ENCODE measurements at places on chromosomes 11 and 22.

GRCh38 chr22:40472051-40472450, 101.7 kb downstream of the SGSM3 start:
- DNase-seq: no peak

- no peak for DNase-seq
Measured at GRCh38 chr11:106391771-106392420, 314.4 kb downstream of the AASDHPPT start.

DNA sequence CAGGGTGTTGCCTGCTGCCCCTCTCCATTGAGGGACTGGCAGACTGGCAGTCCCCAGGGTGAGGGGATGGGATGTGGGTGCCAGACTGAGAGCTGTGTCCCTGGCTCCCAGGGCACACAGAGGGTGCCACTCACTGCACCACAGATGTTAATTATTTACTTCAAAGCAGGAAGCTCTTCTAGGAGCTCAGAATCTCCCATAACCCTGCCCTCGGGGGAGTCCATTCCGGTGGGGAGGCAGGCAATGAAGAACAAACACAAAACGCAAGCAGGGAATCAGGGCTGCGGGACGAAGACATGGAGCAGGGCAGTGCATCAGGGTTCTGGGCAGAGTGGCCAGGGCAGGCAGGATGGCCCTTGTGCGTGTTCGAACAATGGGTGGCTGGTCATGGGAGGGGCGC, 24.4 kb upstream of the FLRT1 start:
- no peak for DNase-seq

GRCh38 chr11:76163289-76163880, 42.9 kb downstream of the WNT11 start:
- no peak for DNase-seq

DNA sequence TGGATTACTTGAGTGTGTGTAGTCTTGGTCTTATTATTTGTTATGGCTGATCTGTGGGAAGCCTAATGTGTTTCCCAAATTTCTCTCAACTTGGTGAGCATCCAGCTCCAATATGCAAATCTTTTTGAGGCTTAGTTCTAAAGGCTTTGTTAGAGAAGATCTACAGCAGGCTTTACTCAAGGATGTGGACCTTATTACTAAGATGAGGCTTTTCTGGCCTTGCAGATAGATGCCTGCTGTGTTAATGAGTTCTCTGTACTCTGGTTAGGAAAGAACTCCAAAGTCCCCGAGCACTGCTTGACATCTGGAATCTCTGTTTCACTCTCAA, 24.1 kb downstream of the MYEOV start:
- no peak for DNase-seq

DNA sequence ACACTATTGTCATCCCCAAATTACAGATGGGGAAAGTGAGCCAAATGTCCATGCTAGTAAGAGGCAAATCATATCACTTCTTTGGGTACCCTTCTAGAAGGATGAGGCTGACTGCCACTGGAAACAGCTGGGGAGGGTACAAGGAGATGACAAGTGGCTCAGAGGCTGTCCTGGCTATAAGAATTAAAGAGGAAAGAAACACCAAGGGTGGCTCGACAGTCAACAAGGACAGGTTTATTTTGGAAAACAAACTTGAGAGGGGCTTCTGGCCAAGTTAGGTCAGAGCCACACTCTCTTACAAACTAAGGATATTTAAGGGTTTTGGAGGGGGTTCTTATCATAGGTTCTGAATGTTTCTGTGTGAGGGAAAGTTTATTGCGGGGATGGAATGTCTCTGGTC, 2.1 kb upstream of the MIF start:
- no peak for DNase-seq

- no peak for DNase-seq
Measured at GRCh38 chr11:60349990-60350389, 22.9 kb downstream of the MS4A6E start.

- no peak for DNase-seq
Measured at GRCh38 chr22:39839917-39840510, 53.5 kb downstream of the ENTHD1 start.

GRCh38 chr11:125228993-125229392, 64.4 kb downstream of the PKNOX2 start:
- no peak for DNase-seq

- no peak for DNase-seq
Measured at GRCh38 chr11:26878959-26879581, 114.8 kb upstream of the FIBIN start.

- no peak for DNase-seq
Measured at GRCh38 chr11:47550288-47551047, 2.5 kb downstream of the CELF1 start.

- DNase-seq: no peak
Measured at GRCh38 chr11:17721242-17721999, 2.0 kb downstream of the MYOD1 start.

- DNase-seq: no peak
Measured at GRCh38 chr11:1300569-1301187, 8.8 kb downstream of the TOLLIP start.

DNA sequence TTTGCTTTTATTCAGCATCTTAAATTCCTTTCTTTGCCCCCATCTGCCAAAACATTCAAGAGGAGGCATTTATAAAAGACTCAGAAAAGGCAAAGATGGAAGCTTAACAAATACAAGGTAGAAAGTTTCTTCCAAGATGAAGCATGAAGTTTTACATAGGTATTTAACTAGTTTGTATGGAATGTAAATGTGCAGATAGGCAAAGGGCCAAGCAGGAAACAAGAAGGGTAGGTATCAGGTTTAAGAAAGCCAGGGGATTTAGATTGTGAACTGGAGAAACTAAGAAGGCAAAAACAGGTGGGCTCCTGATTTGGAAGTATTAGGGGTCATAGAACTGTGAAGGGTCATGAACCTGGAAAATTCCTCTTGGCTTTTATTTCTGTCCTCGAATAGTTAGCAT, 62.6 kb downstream of the PPP2R1B start:
- no peak for DNase-seq

DNA sequence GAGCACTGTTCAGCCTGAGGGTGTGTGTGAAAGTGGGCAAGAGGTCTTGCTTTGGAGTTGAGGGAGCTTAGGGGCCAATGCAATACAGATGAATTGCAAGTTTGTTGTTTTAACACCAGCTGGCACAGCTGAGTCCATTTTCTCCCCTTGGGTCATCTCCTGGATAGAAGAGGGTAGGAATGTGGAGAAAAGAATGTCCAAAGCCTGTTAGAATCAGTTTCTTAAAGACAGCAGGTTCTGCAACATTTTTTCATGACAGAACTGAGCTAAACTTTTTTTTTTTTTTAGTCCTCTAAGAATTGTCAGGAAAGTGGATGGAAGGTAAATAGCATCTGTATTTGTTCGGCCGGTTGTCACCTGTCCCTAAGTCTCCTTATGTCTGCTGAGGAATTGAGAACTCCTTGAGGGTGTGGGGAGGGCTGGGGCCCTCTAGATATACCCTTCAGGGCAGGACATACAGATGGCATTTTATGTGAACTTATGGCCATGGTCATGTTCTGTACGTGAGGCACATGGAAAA, 211.1 kb upstream of the CADM1 start:
- no peak for DNase-seq

GRCh38 chr11:63877658-63878241, 38.8 kb downstream of the MARK2 start:
- DNase-seq: no peak

GRCh38 chr11:73866586-73866996, 10.1 kb downstream of the COA4 start:
- peak; percentile 39 for DNase-seq

- DNase-seq: no peak
Measured at GRCh38 chr11:75570559-75571139, 8.6 kb downstream of the SERPINH1 start.

- no peak for DNase-seq
Measured at GRCh38 chr11:34276352-34276864, 81.4 kb downstream of the ABTB2 start.

- peak; percentile 77 for DNase-seq
Measured at GRCh38 chr11:89458716-89459115, 32.5 kb downstream of the NOX4 start.

- DNase-seq: no peak
Measured at GRCh38 chr11:111331711-111332479, 33.5 kb downstream of the POU2AF3 start.

DNA sequence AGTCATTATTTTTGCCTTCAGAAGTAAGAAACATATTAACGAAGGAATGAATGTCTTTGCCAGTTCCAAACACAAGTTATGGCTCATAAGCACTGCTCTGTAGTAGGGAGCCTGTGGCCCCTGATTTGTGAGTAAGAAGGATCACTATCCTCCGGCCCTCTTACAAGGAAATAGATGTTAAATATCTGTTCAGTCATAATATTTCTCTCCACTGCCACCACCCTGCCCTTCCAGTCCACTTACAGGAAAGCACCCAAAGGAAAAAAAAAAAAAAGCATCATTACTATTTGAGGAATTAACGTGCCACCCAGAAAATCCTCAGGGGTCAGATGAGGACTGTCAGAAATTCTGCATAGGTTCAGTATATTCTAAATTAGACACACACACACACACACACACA, 123.4 kb downstream of the ETS1 start:
- DNase-seq: no peak

DNA sequence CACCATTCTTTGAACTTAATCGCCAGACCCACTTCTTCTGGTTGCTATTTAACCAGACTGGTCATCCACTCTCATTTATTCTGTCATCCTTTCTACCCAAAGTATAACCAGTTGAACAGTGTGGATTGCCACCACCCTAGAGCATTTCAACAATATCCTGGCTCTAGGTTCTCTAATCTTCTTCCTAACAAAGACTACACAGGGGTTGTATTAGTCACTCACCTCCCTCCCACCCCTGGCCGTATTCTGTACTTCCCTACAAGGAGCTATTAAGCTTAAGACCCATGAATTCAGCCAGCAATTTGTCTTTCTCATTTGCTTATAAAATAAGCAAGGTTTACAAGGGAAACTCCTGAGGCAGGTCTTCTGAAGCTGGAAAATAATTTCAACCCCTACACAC, 46.9 kb upstream of the CEP126 start:
- DNase-seq: no peak

DNA sequence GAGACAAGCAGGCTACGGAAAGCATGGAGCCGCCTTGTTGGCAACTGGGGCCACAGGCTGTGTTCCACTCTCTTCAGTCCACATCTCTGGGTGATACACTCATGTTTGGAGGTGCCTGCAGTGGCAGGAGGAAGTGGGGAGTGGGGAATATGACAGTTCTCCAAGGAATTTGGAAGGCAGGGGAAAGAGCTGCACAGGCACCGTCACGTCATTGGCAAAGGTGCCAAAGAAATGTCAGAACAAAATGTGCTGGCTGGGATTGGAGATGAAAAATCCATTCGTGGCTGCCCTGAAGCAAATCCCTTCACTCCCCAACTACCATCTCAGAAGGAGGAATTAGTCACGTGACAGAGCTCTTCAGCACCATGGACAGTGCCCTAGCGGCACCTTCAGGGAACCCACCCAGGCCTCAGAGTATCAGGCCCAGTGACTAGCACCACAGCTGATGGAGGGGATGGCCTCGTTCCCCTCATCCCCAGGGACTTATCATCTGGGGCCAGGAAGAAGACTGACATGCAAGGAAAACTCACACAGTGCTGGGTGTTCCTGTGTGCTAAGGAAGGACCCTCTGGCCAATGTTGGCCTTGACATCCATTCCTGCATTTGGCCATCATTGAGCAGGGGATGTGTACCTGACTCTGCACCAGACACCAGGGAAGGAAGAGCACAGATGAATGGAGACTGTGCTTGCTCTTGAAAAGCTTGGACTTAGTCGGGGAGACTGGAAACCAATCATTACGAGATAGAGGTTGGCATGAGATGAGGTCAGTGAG, 48.5 kb upstream of the PRDM11 start:
- no peak for DNase-seq

GRCh38 chr22:19420321-19420720, 11.2 kb downstream of the HIRA start:
- no peak for DNase-seq

GRCh38 chr11:64324692-64325469, 7.0 kb downstream of the PRDX5 start:
- no peak for DNase-seq

DNA sequence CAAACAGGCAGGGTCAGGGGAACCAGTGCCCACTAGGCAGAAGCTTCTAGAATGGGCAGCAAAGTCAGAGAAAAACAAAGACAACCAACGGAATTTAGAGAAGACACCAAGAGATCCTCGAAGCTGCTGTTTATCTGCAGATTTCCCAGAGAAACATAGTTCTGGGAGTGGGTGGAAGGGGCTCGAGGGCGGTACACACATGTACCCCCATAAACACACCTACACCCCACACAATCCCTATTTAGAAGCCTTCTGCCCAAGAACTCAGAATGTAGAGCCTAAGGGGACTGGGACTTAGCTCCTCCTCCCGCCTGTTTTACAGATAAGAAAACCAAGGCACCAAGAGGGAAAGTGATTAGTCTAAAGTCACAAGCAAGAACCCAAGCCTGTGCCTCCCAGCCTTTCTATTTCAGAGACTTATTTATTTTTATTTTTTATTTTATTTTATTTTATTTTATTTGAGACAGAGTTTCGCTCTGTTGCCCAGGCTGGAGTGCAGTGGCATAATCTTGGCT, 6.4 kb downstream of the NPTXR start:
- DNase-seq: no peak

- DNase-seq: no peak
Measured at GRCh38 chr11:44443836-44444769, 121.4 kb upstream of the CD82 start.

DNA sequence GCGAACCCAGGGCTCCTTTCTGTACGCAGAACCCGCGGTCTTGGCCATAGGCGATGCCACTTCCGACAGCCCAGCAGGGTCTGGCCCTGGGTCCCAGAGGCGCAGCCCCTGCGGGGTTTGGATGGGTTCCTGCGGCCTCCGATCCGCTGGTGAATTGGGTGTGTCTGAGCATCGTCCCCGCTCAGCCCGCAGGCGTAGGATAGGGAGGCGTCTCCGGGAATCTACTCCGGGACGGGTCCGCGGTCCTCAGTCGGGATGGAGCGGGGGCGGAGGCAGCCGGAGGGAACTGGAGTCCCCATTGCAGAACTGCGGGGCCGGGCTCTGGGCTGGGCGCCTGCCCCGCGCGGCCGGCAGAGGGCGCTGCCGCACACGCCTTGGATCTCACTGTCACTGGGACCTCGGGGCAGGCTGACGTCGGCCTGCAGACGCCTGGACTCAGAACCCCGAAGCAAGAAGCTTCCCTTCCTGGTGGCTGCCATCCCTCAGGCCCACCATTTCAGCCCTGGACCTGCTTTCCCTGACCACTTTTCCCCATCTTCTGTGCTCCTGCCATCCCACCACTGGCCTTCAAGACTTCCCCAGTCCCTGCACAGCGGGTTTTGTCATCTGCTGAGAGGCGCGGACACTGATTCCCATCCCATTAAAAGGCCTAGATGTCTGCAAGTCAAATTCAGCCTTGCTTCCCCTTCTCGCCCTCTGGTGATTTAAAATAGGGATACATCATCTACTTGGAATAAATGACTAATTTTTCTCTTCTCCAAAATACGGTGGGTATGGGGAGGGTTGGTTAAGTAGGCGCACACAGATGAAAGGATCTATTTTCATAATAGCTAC, 38.3 kb upstream of the CREB3L1 start:
- peak; percentile 69 for DNase-seq

- peak; percentile 78 for DNase-seq
Measured at GRCh38 chr22:26658671-26659478, 1.5 kb downstream of the MIAT start.
